ENCODE measurements at places on chromosomes 7 and 10.

DNA sequence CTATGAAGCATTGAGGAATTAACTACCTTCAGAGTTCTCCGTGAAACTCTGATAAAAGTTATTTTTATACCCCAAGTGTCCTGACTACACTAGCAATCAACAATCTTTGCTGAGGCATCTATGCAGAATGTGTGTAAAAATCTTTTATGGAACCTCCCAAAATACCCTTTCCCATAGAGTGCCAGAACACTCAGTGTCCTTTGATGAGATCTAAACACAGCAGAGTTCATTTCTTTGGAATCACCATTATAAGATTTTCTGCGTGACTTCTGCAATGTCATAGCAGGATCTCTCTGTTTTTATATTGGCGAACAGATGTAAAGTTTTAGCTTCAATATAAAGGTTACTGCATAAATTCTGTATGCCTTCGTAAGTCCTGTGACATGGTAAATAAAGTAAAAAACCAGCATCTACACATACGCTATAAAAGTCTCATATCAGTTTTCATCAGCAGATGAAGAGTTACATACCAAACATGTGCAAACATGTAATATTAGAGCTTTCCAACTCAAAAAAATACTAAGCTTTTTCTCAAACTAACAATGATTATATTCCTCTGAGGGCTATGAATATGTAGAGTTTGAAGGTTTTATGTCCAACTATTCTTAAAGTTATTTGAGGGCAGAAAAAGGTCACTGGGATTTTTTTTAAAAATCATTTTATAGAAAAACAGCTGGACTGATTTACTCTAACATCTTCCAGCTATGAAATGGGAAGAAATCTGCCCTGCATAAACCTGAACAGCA lies 67.2 kb downstream of the SKIDA1 start:
- DNase-seq: no peak

- DNase-seq: no peak
Measured at GRCh38 chr7:121480058-121480457, 84.0 kb upstream of the FAM3C start.

DNA sequence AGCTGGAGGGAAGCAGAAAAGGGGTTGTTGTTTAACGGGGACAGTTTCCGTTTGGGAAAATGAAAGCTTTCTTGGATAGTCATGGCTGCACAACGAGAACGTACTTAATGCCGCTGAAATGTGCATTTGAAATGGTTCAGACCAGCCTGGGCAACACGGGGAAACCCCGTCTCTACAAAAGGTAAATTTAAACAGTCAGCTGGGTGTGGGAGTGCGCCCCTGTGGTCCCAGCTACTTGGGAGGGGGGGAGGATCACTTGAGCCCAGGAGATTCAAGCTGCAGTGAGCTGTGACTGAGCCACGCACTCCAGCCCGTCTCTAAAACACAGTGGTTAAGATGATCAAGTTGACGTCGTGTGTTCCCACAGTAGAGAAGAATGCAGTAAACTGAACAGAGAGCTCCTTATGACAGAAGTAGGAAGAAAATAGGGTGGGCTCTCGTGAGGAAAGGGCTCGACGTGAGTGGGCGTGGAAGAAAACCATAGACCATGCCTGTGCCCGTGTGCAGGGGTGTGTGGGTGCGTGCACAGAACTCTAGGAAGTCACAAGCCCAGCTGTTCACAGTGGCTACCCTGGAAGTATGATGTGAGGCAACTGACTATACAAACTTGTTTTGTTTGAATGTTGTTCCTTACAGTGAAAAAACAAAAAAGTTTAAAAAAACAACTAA lies 4.1 kb upstream of the FUOM start:
- no peak for DNase-seq

DNA sequence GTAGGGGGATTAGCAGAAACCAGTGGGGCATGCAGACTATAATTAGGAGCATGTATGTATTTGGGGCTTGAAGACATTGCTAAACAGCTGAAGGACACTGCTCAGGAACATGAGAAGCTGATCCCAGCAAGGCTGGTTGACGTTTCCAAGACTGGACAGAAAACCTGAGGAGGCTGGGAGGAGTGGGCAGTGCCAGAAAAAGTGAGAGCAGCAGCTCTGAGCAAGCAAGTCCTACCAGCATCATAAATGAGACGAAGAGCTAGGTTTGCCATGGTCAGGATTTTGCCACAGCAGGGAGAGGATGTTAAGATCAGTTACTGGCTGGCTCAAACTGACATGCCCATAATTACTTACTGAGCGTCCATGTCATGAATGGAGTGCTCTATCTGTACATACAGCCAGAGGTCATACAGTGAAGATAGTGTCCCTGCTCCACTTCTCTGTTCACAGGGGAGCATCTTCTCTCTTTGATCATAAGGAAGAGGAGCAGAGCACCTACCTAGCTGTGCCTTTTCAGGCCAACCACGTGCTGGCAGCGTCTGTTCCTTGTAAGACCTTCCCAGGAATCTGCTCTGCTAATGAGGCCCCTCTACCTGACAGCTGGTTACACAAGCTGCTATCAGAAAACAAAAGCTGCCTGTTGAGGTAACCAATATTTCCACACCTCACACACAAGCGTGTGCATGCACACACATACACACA lies 44.7 kb downstream of the PDE1C start:
- no peak for DNase-seq

- peak; percentile 100 for DNase-seq
Measured at GRCh38 chr10:44300666-44301649, 83.9 kb downstream of the CXCL12 start.

DNA sequence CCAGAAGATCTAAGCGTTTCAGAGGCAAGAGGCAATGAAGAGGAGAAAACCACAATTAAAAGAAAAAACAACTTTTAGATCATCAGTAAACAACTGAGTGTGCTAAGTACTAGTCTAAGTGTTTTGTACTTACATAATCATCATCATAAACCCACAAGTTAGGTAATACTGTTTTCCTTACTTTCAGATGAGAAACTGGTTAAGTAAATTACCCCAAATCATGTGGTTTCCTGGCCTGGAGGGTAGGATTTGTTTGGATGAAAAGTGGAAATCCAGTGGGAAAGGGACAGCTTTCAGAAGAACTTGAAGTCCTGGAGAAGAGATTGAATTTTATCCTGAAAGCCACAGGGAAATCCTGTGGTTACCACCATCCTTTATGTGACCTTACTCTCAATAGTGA lies 463.3 kb downstream of the LRMDA start:
- DNase-seq: no peak

DNA sequence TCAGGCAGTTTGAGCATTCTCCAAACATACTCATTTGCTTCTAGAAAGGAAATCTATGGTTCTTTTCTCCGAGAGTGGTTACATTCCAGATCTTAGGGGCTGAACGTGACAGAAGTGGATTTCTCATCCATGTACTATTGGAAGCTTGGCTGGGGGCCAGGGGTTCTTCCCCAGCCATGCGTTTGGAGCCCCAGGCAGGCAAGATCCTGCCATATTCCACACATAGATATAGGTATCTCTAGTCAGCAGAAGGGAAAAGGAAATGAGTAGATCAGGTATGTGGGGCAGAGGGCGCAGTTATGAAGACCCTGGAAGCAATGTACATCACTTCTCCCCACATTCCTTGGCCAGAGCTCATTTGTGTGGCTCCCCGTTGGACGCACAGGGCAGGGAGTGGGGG lies 299.8 kb downstream of the CCDC3 start:
- peak; percentile 38 for DNase-seq

- DNase-seq: no peak
Measured at GRCh38 chr10:123913688-123914268, 22.2 kb upstream of the CPXM2 start.

DNA sequence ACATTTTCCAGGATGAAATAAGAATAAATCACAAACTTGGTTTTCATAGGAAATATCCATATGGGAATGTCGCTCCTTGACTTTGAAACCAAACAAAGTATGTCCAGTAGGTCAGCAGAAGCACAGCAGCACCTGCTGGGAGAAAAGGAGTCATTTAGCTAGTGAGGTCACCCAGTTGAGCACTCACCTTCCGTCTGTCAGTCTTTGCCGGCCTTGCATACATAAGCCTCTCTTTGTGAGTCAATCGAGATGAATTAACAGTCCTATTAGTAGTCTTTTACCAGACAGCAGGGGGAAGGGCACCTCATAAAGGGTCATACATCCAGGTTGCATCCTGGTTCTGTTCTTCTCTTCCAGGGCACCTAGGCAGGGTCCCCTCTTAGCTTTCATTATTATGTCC lies 232.5 kb upstream of the FZD1 start:
- DNase-seq: peak; percentile 30

GRCh38 chr10:51433949-51434475 lies 265.4 kb downstream of the CSTF2T start:
- DNase-seq: no peak

- DNase-seq: peak; percentile 23
Measured at GRCh38 chr10:125343118-125343925, 183.0 kb upstream of the CTBP2 start.

DNA sequence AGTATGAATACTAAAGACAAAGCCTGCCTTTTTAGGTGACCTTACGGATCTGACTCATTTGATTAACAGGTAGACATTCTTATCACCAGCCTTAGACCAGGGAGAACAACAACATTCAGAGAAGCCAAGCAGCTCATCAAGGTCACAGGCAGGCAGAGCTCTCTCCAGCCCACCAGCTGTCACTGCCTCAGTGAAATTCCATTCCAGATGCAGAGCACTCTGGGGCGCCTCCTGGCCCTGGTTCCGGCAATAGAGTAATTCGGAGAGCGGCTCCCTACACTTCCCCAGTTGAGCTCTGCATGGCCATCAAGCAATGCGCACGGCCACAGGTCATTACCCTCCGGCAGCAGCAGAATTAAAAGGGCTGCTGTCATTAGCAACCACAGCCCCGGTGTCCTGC lies 164.7 kb downstream of the TCERG1L start:
- DNase-seq: no peak

GRCh38 chr7:85022064-85022697 lies 164.7 kb downstream of the SEMA3D start:
- no peak for DNase-seq
